Esophagus squamous epithelium (tissue), 5 donors: ENCODE measurements at places on chromosomes 5 and 9.

DNA sequence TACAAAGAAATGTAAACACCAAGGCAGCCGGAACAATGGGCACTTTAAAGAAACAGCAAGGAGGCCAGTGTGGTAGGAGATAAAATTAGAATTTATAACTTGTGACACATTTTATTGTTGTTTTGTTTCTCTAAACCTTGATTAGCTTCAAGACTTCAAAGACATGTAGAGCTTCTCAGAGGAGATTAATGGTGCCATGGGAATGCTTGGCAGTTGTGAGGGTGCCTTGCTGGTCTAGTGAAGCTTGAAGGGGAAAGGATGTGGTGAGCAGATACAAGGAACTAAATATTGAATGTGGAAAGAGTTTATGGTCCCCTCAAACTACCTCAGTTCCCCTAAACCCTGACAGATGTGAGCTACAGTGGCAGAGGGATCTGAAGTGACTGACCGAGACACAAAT, 322.4 kb upstream of the ADAMTS16 start:
- DNase-seq: no peak

DNA sequence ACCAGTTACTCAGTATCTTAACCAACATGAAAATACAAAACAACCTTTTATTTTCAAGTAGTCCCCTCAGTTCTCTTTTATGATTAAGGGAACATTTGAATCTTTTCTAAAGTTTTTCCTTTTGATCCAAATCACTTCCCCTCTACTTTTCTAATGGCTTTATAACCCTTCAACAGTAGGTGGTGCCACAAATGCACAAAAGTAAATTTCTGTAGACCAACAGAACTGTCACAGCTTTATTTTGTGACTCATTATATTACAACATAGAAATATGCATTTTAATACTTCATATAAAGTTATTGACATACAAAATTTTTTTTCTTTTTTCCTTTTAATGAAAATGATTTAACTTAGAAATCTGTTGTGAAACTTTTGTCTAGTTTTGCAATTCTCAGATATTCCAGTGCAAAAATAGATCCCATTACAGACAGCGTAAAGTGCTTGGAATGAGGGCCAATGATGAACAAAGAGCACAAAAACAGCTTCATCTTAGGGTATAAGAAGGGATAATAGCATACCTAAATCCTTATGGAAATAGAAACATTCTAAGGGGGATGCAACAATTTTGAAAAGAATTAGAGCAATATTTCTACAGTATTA, 17.0 kb downstream of the NIPSNAP3B start:
- no peak for DNase-seq

DNA sequence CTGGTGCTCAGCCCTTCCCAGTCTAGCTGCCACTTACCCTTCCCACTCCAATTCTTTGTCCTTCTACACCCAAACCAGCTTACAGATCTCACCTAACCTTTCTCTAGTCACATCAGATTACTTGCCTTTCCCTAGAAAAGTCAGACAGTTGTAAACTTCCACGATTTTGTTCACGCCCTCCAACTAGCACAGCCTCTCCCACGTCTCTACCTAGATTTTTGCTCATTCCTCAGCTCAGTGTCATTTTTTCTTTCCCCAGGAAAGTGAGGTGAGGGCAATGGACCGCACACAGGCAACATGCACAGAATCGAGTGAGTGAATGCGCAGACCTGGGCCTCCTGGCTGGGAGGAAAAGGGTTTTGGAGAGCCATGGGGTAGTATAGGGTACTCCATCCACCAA, 20.9 kb upstream of the PRUNE2 start:
- DNase-seq: no peak

DNA sequence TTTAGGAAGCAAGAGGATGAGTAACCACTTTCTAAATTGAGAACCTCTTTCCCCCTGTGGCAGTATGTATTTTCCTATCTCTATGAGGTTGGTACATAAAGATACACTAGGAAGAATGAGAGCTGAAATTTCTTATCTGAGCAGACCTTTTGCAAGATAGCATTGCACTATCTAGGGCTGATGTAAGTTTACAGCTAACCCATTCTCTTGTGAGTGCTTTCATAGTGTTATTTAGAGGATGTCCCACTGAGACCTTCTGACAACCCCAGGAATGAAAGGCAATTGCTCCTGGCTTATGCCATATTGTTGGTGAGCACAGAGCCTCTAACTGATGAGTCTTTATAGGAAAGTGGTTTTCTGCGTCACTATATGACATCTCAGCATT, 1209.3 kb upstream of the CDH6 start:
- DNase-seq: no peak

- peak; percentile 40 for DNase-seq
Measured at GRCh38 chr5:168578538-168579487, at the start of gene PANK3. Gene PANK3, minus strand, starts transcription at chr5:168579368. Its CDS starts 85 bp downstream, at chr5:168579283.

GRCh38 chr9:122183501-122183900, 23.8 kb downstream of the MORN5 start:
- DNase-seq: no peak

GRCh38 chr9:132862533-132862932, 15.6 kb downstream of the AK8 start:
- DNase-seq: no peak

DNA sequence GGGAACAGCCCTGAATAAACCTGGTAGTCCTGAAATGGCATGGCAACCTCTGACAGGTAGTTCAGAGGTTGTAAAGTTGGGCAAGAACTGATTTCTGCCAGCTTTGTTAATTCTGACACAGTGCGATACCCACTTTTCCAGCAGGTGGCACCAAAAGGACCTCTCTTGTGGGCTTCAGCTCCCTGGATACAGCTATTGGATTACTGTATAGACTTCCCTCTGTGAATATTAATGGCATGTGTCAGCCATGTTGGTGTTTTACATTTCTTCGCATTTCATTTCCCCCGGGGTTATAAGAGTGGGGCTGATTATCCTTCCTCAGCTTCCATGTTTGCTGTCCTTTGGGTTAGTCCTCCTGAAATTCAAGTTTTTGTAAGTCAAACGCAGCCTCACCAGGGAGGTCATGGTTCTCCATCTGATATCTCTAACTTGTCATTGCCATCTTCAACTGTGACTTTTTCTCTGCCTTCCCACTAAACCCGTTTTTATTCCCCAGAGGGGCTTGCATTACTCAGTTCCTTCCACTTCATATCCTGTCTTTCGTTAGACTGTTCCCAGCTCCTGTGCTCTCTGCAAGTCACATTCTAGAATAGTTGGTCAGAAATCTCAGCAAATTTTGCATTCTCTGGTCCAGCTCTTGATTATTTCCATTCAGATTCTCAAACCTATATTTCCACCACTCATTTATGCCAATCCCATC, 135.6 kb downstream of the LIFR start:
- DNase-seq: no peak

DNA sequence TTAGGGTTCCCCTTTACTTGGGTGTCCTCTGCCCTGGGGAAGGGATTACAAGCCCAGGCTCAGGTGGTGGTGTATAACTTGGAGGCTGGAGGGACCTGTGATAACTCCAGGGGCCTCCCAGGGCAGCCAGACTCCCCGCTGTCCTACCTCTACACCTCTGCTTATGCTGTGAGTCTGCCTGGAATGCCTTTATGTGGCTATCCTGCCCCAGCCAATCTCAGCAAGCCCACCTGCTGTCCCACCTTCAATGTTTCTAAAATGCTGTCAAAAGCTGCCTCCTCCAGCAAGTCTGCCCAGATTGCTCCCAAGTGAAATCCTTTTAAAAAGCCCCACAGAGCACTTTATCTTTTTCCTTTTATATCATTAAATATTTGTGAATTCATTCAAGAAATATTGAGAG, 39.3 kb downstream of the DAB2IP start:
- no peak for DNase-seq

DNA sequence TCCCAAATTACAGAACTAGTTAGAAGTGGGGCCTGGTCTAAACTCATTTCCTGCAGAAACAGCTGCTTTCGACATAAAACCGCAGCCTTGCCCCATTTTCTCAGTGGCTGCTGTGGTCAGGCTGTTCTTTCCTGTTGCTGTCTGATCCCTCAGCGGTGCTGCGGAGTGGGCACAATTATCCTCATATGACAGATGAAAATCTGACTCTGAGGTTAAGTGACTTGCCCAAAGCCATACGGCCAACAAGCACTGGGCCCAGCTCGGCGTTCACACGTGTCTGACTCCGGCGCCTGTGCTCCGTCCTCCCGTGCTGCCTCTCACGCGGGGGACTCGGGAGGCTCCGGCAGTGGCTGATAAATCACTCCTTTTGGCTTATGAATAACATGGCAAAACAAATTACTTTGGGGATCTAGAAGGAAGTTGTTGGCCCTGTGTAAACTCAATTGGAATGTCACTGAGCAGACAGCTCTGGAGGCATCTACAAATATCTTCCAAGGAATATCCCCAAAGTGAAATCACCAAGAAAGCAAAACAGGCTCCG, 142.6 kb upstream of the LMX1B start:
- DNase-seq: peak; percentile 19

DNA sequence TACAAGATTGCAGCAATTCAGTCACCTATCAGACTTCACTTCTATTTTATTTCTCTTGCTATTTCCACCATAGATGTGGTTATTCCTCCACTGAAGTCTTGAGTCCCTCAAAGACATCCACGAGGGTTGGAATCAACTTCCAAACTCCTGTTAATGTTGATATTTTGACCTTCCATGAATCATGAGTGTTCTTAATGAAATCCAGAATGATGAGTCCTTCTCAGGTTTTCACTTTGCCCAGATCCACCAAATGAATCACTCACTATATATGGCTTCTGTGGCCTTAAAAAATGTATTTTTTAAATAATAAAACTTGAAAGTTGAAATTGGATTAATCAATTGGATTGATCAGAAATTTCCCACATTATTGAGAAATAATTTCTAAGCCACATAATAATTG, 1821.0 kb downstream of the EFNA5 start:
- no peak for DNase-seq

- no peak for DNase-seq
Measured at GRCh38 chr9:7982907-7983306, 183.3 kb upstream of the DMAC1 start.

- DNase-seq: no peak
Measured at GRCh38 chr9:134965851-134966250, 48.1 kb upstream of the FCN1 start.

DNA sequence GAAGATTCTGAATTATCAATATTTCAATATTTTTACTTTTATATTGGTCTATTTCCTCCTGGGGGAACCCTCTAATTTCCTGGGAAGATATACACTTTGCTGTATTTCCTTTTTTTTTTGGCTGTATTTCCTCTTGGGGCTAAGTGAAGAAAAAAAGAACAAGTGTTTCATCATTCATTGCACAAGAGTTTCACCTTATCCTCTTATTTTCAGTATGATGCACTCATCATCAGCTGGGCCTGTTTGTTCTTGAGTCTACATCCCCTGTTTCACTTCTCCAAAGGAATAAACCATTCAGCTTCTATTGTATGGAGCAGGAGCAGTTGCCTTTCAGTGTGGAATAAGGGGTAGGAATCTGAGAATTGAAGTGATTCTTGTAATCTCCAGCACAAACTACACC, 210.8 kb downstream of the FAM170A start:
- DNase-seq: no peak

GRCh38 chr5:95069948-95070347, 214.9 kb downstream of the MCTP1 start:
- no peak for DNase-seq

DNA sequence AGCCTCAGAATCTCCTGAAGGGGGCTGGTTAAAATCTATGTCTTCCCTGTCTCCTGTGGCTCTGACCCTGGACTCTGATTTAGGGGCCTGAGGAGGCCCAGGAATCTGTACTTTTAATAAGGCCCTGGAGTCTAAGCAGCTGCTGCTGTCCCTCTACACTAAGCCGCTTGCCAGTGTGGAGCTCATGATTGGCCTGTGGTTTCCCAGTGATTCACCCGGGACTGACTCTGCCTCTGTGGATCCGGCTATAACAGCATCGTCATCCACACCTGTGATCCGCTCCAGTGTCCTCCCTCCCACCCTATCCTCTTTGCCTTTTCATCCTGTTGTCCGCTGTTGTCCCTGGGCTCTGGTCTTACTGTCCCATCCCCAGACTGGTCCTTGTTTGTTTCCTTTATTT, 3.7 kb downstream of the SLC31A2 start:
- no peak for DNase-seq

- DNase-seq: no peak
Measured at GRCh38 chr9:113707953-113708695, 168.0 kb upstream of the ZNF618 start.

DNA sequence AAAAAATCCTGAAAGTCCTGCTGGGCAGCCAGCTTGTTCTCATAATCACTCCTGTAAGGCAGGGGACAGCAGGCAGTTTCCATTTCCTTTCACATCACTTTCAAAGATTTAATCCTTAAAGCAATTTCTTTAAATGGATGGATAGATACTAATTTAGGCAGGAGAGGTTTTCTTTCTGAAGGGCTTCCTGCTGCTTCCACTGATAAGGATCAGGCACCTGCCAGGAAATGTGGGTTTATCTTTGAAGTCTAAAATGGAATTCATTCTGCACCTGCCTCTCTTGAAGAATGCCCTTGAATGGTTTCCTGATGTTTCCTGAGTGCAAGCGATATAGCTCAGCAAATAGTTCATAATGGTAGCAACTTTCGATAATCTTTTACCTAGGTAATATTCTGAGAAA, 64.5 kb downstream of the STARD4 start:
- no peak for DNase-seq

DNA sequence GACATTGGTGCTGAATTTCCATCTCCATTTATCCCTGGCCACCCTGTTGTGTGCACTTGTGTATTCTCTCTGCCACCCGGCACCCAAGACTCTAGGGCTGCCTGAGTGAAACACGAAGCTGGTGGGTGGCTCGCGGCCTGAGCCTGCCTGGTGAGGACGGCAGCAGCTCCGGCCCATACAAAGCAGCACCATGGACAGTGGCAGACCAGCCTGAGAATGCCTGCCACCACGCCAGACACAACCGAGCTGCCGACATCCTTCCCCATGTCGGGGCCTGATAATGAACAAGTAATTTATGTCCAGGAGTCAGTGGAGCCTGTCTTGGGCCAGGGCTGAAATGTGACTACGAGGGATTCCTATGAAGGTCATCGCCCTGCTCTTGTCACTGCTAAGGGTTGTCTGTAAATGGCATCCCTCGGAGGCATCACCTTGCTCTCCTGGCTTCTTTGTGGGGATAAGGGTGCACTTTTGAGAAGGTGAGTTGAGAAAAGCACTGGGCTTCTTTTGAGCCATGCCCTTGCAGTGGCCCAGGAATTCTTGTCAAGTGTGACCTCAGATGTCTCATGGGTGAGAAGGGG, 175.7 kb downstream of the MELK start:
- DNase-seq: no peak

GRCh38 chr9:115855458-115856133, 298.0 kb upstream of the PAPPA start:
- no peak for DNase-seq
